NCI-H460 (cell line): ENCODE measurements at places on chromosomes 6 and 20.
A peak's percentile ranks its signal among the peaks of the same experiment; 100 is the strongest.

DNA sequence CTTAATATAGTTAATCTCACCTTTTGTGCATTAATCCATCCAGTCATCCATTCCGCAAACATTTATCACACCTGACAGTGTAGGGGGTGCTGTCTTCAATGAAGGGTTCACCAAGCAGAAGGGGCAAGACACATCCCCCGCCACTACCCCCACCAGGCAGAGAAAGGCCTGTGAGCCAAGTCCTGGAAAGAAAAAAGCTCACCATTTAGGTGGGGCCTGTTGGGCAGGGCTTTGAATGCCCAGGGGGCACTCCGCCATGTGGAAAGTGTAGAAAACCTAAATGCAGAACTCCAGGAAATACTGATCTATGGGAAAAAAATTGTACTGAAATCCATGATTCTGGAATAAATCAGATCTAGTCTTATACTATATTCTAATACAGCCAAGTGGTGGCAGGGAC is 4.8 kb upstream of the STX16 start:
- DNase-seq, result no peak

DNA sequence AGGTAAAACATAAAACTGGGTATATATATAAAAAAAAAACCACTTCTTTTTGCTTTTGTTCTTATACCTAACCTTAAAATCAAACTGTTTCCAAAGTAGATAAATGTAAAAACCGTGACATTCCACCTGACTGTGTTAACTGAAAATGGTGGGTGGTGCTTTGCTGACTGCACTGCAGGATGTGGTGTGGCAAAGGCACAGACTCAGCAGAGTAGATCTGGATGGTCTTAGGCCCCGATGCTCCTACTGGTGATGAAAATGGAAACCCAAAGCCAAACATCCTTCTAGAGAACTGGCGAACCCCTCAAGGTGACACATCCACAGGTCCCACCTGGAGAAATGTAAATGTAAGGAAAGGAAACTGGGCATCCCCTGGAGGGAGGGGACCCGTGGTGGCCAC is 8.9 kb downstream of the TGIF2 start:
- DNase-seq, result no peak

DNA sequence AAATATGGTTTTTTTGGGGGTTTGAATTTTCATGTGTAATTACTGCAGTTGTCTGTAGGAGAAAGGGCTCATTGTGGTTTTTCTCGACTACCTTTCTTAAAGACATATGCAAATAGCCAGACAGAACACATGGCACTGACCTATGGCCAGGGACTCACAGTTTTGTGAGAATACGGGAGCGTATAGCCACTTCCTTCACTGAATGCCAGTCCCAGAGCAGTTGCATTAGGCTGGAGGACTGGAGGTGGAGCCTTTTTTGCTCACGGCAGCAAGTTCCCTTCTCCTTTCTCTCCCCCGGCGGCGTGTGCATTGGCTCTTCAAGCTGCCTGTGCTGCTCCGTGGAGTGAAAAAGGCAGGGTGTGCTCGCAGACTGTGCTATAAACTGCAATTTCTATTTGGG is 114.9 kb downstream of the AKAP7 start:
- no peak for DNase-seq

DNA sequence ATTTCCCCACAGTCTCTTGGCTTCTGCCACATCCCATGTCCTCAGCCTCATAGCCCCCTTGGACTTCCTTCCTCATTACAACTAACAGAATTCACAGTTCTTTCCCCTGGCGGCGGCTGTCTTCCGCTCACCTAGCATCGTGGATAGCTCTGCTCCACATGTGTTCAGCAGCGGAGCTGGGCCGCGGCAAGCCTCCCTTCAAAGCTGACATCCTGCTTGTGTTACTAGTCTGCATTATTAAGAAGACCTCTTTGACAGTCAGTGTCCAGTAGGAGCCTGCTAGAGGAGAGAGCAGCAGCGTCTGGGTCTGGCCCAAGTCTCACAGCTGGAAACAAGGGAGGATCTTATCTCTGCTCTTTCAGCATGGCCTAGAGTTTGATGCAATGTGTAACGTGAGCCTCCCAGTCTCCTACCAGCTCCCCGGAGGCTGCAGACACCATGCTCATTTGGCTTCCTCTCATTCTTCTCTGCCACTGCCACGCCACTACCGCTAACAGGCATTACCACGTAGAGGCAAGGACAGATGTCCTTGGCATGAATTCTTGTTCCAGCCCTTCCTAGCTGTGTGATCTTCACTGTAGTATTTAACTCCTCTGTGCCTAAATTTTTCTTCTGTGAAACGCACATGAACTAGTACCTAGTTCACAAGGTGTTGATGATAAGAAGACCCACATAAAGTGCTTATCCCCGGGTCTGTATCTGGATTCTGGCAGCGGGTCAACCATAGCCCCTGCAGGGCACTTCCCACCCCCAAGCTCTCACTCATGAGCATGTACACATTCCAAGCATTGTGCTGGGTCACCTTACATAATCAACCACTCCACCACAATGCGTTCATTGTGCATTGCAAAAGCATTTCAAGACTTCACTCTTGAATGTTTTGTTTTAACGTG is 107.1 kb upstream of the BACH2 start:
- peak; percentile 6 for DNase-seq

- DNase-seq, result no peak
Observed at GRCh38 chr6:113636357-113636824, 220.8 kb upstream of the MARCKS start.

DNA sequence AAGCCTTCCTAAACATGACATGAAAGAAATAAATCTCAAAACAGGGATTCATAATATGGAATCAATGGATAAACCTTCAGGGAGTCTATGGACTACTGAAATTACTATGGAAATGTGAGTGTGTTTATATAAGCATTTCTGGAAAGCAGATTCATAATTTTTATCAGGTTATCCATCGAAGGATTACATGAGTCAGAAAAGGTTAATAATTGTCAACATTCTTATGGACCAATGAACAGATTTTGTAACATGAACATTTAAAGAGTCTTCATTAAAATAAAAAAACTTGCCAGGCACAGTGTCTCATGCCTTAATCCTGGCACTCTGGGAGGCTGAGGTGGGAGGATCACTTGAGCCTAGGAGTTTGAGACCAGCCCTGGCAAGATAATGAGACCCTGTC is 84.8 kb downstream of the AHI1 start:
- DNase-seq, result no peak

DNA sequence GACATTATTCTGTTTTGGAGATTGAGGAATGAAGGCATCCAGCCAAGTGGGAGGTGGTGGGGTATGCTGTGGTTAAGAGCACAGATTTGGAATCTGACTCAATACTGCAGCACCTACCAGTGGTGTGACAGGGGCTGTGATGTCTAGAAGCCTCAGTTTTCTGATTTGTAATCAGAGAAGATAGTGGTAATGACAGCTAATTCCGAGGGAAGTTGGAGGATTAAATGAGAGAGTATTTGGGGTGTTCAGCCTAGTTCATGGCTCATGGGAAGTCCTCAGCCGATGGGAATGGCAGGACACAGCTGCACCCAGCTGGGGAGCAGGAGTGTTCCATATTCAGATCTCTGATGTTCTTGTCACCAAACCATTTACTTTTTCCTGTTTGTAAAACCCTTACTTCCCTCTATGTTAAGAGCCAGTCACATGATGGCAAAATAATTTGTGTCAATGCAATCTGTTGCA is 9.3 kb downstream of the SLC9A8 start:
- DNase-seq, result no peak
